T-helper 2 cell (primary cell): ENCODE measurements at places on chromosomes 4 and X.

GRCh38 chr4:176841711-176842112, 49.0 kb upstream of the VEGFC start:
- no peak for DNase-seq

GRCh38 chr4:15526924-15527592, 57.4 kb downstream of the CC2D2A start:
- no peak for DNase-seq

DNA sequence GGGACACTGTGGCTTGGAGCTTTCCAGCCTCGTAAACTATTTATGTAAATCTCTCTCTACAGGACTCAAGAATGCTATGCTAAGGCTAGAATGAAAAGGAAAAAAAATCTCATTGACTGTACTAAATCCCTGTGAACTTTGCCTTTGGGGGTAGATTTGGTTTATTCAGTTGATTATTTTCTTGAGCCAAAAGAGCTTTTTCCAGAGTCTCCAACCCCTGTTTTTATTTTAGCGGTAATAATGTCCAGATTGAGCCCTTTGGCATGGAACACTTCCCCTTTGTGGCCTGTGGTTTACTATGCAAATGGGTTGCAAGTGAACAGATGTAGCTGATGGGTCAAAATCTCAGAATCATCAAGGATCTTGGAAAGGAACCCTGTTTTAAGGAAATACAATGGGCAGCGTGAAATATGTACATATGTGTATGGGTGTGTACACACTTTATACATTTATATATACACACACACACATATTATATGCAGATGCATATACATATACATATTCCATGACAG, 72.9 kb downstream of the FAM9B start:
- no peak for DNase-seq

- no peak for DNase-seq
Observed at GRCh38 chrX:9829308-9830267, 43.4 kb downstream of the SHROOM2 start.

DNA sequence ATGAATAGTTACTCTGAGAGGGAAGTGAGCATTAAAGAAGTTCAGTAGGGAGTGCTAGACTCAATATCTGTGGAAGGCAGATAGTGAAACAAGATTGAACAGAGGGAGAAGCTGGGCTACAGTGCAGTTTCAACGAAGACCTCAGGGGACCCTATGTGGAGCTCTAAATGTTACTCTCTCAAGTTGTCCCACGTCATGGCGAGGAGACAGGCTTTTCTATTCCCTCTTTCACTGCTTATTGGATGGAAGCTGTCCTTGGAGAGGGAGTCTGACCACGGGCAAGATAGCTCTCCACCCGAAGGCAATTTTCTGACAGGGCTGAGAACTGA, 42.3 kb upstream of the CCSER1 start:
- DNase-seq, result no peak

DNA sequence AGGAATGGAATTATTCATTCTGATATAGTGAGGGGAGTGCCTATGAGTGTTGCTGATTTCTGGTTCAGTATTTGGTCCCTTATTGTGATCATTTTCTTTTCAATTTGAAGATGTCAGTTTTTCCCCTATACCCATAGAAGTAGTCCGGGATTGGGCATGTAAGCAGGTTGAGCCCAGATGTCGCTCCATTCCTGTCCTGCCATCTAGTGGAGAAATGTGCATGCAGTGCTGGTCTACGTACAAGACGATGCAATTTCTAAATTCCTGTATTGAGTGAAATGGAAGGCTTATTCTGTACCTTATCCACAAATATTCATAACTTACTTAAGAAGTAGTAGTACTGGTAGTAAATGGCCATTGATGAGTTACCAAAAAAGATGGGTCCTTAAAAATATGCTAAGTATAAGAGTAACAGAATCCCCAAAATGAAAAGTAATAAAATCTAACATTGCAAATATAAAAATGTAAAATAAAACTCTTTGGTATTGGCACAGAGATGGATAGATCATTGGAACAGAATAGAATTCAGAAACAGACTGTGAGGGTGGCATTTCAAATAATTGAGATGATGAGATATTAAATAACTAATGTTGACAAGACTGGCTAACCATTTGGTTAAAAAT, 60.9 kb downstream of the UGT8 start:
- no peak for DNase-seq

DNA sequence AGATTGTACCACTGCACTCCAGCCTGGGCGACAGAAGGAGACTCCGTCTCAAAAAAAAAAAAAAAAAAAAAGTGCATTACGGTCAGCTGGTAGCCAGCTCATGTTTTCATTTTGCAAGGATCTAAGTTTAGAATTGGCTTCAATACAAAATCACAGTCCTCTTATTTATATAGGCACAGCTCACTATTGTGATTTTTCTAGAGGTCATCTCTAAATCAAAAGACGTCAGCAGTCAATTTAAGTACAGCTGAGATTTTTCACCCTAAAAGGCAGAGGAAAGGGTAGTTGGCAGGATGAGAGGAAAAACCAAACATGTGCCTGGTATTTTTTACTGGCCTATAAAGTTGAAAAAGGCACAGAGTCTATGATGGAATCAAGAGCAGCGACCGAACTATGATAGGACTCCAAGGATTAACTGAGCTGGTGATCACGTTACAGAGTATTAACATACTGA, 30.8 kb downstream of the ASB5 start:
- no peak for DNase-seq

DNA sequence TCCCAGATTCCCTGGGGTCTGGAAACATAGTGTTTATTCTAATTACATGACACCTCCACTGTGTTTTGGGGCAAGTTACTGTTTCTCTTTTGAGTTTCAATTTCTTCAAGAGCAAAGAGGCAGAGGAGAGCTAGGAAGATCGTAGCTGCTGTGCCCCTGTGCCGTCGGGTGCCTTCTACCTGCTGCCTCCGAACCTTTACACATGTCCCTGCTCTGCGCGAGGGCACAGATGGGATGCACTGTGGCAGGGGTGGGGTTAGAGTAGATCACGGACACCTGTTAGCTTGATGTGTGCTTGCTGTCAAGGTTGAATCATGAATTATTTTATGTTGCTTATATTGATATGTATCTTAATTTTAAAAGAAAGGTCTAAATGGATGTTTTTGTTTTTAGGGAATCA, 71.1 kb upstream of the MSANTD1 start:
- DNase-seq, result no peak

- no peak for DNase-seq
Observed at GRCh38 chr4:105586638-105587328, 34.4 kb downstream of the ARHGEF38 start.

DNA sequence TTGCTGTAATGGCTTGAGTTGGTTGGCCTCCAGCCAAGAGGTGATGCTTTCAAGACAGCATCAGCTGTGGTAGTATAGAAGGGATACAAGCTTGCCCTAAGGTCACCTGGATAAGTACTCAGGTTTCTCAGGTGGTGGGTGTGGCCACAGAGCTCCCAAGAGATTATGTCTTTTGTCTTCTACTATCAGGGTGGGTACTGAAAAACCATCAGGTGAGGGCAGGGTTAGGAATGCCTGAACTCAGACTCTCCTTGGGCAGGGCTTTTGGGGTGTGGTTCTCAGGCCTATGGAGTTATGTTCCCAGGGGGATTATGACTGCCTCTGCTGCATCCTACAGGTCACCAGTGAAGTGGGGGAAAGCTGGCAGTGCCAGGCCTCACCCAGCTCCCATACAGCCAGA, 654.6 kb upstream of the GALNT7 start:
- no peak for DNase-seq

DNA sequence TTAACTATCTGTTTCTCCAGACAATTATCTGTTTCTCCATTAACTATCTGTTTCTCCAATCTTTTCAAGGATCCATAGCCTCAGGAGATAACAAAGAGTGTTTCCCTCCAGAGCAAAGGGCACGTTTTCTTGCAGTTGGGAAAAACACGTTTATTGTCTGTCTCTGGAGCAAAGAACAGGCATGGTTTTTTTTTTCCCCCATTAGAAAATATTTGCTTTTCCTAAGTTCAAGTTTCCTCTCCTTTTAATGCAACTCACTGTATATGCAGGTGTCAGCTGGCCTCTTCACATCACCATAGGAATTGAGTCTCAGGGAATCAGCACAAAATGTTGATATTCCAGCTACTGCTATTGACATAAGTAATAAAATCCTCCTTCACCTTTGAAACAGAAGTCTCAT, 984.4 kb downstream of the RAB28 start:
- DNase-seq, result no peak

DNA sequence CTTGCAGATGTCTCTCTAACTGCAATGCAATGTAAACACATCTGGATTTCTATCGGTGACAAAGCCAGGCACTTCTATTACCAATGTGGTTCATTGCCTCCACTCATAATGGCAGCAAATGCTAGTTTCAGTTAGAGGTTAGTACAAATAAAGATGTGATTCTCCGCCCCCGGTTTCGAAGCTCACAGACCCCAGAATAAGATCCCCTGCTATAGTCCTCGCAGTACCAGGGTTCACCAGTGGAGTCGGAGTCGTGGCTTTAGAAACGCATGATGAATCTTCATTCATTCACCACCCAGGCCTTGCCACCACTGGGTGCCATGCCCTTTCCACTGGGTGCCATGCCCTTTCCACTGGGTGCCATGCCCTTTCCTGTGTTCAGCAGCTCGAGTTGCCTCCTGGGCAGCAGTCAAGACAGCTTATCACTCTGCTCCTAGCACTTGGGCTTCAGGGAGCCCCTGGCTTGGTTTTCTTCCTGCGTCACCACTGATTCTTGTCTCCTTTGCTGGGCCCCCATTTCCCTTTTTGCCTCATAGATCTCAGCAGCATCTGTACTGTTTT, 3.5 kb upstream of the NAA10 start:
- no peak for DNase-seq
